HS-5 (cell line): ENCODE measurements at places on chromosomes 1 and 21.

DNA sequence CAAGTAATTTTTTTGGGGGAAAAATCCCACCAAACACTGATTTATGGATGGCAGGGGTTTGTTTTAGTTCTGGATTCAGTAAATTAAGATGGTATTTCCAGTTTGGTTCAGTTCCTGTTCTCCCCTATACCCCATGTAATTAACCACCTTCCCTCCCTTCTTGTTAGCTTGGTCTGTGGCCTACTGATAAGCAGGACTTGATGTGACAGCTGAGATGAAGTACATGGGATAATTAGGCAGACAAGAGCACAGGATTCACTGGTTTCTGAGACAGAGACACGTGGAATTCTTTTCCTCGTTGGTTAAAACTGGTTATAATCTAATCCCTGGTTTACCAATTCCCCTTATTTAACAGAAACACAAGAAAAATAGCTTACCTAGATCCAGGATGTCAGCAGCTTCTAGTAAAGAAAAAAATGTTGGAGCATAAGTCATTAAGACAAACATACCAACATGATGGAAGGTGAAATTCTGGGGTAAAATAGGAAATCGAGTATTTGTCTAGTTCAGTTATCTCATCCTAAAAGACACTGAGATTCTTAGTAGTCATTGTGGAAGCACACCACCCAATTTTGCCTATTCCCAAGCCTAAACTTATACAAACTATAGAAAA, 81.5 kb downstream of the SCMH1 start:
- no peak for DNase-seq

- DNase-seq, result no peak
These were observed 63.9 kb downstream of the WDR64 start for GRCh38 chr1:241715956-241716355.

DNA sequence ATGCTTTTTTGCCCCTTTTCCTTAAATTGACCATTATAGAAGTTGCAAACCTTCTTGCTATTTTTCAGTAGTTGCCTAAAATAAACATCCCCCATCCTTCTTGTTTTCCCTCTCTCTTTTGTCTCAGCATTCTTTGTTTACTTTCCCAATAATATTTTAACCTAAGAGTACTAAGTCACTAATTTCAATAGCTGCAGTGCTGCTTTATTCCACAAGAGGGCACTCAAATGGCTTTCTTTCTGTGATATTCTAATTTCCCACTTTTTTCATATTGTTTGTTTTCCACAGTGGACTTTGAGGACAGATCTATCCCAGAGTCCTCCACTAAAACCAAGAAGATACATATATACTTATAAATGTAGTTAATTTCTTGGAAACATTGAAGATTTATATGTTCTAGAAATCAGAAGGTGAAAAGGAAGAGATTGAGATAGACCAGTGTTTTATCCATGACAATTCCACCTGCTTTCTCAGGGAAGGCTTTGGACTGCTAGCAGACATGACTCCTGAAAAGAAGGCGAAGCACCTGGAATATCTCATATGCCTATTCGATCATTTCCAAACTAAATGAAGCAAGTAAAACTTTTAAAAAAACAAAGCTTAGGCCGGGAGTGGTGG, 104.8 kb upstream of the GRIK1 start:
- DNase-seq, result peak; percentile 3

GRCh38 chr1:16724718-16725438, 15.4 kb upstream of the RNU1-4 start:
- DNase-seq, result no peak

DNA sequence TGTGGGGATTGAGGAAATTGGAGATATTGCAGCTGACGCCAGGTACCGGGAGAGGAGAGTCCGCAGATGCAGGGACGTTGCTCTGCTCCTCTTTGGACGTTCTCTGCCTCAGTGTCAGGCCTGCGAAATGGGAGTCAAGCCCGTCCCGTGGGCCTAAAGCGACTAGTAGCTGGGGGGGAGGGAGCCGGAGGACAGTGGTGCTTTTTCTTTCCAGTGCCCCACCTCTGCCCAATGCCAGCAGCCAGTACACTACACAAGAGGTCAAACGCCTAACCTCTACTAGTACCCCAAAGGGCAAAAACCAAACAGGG, 413.6 kb upstream of the ESRRG start:
- no peak for DNase-seq

GRCh38 chr1:89611721-89612120, 21.2 kb upstream of the LRRC8C start:
- no peak for DNase-seq
